ENCODE measurements at places on chromosomes 11 and 22.

DNA sequence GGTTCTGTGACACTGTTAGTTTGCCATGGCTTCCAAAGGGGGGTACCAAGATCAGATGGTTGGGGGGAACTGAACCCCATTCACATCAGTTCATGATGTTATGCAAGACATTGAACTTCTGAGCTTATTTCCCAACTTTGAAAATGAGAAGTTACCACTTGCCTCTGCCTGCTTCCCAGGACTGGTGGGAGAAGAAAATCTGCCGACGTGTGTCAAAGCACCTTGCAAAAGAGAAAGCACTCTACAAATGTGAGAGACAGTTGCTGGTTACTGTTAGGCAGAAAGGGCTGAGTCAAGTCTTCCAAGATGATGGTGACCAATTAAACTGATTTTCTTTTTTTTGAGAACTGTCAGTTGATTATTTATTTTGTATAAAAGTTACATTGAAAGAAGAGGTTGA lies 45.6 kb downstream of the SMCO4 start:
- DNase-seq: no peak

GRCh38 chr11:6077723-6078122 lies 29.8 kb upstream of the OR56B4 start:
- DNase-seq: no peak

- DNase-seq: no peak
Measured at GRCh38 chr11:134513585-134514120, 101.6 kb upstream of the B3GAT1 start.

- DNase-seq: no peak
Measured at GRCh38 chr22:25969286-25969685, 200.0 kb upstream of the SEZ6L start.

GRCh38 chr11:93869830-93870229 lies 19.4 kb upstream of the VSTM5 start:
- no peak for DNase-seq

DNA sequence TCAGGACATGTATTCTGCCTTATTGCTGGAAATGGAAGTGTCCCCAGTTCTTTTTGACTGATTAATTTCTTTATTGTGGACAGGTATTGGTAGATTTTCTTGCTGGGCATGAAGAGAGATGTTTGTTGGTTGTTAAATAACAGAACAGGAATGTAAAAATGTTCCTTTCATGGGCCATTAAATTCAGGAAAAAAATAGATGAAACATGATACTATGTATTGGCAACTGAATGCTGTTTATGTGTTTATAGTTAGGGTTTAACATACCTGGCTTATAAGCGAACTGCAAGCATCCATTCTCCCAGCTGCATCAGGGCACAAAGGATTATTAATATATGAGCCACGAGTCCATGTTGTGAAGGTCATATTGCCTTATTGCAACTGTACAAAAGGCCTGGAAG lies 368.5 kb downstream of the NELL1 start:
- no peak for DNase-seq

- no peak for DNase-seq
Measured at GRCh38 chr11:113647108-113647507, 59.0 kb downstream of the TMPRSS5 start.

DNA sequence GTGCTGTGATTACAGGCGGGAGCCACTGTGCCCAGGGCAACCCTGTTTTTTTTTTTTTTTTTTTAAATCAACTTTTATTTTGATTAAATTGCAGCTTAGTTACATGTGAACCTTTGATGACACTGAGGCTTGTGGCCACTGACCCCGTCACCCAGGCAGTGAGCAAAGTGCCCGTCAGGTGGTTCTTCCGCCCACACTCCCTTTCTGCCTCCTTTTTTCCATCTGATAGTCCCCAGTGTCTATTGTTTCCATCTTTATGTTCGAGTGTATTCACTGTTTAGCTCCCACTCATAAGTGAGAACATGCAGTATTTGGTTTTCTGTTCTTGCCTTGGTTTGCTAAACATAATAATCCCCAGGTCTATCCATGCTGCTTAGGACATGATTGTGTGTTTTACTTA lies 110.9 kb upstream of the GRK3 start:
- no peak for DNase-seq

GRCh38 chr11:69965821-69966582 lies 112.1 kb upstream of the ANO1 start:
- no peak for DNase-seq

DNA sequence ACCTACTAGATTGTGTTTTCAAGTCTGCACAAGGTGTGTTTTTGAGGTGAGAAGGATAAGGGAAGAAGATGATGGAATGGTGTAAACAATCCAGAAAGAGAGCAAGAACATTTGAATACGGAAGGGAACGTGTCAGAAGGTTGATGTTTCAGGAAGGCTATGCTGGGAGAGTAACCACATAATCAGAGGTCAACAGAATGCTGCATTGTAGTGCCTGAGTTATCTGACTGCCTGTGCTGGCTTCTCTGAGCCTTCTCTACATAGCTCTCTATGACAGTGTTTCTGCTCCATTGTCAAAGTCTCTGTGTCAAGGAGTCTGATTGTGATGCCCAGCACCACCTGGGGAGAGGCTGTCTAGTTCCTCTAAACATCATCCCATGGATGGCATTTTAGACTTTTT lies 74.1 kb downstream of the CYB5R2 start:
- DNase-seq: no peak

DNA sequence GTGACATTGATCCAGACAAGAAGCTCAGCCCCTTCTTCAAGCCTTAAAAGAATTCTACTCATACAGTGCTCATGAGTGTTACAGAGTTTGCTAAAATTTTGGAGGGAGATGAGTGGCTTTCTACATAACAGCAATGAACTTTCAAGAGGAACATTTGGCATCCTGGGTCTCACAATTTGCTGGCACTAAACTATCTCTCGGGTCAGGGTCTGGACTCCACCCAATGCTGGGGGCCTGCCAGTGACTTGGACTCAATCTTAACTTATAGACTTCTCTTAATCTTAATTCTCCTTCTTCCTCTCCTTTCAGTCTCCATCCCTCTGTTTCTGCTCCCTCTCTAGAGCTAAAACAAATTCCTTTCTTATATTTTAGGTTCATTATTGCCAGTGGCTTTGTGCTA lies 317.9 kb downstream of the TMEM135 start:
- DNase-seq: no peak

- DNase-seq: no peak
Measured at GRCh38 chr22:37313376-37314314, 31.3 kb downstream of the CYTH4 start.

GRCh38 chr11:6746086-6746618 lies 25.6 kb downstream of the OR2AG2 start:
- DNase-seq: peak; percentile 28

DNA sequence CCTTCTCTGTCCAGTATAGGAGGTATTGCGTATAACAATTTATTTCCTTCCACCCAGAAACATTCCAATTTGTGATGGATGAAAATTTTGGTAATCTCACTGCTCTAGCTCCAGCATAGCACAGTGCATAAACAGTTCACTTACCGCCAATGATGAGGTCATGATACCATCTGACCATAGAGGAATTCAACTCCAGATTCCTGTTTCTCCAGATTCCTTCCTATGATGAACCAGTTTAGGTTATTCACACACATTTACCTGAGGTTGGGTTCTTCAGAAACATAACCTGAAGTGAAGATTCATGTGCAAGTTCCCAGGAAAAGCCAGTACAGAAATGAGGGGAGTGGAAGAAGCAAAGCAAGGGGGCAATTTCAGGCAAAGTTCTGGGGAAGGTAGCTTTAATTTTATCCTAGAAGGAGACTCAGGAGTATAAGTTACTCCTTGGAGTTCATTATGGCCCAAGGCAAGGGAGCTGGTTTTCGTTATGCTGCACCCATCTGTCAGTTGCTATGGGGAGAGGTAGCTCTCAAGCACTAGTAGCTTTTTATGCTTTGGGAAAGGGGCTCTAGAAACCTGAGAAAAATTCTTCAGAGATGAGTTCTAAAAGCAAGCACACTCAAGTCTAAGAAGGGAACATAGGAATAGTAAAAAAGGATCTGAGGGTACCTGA lies 121.6 kb downstream of the CASP12 start:
- DNase-seq: no peak

GRCh38 chr11:3859373-3859881 lies 4.0 kb downstream of the STIM1 start:
- DNase-seq: no peak

DNA sequence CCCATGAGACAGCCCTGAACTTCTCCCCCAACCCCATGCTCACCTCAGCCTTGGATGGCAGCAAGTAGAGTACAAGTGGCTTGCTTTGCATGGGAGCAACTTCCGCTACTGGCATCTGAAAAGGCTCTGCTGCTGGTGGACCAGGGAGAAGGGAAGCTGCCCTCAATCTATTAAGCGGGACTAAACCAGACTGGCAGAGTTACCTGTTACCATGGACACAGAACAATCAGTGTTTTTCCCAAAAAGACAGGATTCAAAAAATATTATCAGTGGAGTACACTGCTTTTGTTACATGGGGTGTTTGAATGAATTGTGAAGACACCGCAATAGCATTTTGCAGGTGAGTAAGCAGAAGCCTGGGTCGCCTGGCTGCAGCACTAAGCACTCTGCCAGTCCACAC lies 631.4 kb upstream of the B3GAT1 start:
- DNase-seq: no peak

- DNase-seq: no peak
Measured at GRCh38 chr11:122633219-122633829, 22.2 kb upstream of the UBASH3B start.

DNA sequence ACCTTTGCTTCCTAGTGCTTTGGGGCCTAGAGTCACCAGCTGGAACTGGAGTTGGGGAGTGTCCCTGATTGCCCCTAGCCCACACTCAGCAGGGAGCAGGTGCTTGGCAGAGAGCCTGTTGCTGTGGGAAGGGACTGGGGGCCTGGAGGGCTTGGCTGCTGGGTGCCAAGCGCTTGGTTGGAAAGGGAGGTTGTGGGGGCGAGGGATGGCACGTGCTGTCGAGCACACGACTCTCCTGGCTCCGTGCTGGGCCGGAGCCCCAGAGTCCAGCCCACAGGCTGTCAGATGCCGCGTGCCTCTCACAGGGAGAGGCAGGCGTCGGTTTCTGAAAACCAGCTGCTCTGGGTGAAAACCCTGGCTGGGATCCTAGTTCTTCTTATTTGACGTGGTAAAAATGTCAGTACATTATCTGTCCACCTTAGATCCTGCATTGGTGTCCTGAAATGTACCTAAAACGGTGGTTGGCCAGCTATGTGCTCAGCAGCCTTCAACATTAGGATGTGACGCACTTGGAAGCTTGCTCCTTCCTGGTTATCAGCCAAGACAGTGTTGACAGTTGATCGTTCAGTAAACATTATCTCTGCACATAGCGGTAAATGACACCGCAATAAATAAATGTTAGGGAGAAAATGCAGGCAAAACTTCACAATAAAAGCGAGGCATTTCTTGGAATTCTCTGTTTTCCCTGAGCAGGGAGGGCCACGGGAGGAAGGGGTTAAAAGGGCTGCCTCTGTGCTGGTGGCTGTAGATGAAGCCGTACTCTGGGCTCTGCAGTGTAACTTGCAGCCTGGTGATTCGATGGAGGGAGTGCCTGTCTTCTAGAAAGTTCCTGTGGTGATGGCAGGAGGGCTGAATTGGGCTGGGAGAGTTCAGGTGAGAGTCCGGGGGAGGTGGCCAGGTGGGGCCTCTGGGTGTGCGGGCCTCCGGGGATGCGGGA lies 29.2 kb downstream of the GRAMD4 start:
- no peak for DNase-seq

- no peak for DNase-seq
Measured at GRCh38 chr11:32029721-32030120, 61.2 kb upstream of the RCN1 start.

GRCh38 chr11:81278991-81279390 lies 1454.7 kb downstream of the FAM181B start:
- DNase-seq: no peak

DNA sequence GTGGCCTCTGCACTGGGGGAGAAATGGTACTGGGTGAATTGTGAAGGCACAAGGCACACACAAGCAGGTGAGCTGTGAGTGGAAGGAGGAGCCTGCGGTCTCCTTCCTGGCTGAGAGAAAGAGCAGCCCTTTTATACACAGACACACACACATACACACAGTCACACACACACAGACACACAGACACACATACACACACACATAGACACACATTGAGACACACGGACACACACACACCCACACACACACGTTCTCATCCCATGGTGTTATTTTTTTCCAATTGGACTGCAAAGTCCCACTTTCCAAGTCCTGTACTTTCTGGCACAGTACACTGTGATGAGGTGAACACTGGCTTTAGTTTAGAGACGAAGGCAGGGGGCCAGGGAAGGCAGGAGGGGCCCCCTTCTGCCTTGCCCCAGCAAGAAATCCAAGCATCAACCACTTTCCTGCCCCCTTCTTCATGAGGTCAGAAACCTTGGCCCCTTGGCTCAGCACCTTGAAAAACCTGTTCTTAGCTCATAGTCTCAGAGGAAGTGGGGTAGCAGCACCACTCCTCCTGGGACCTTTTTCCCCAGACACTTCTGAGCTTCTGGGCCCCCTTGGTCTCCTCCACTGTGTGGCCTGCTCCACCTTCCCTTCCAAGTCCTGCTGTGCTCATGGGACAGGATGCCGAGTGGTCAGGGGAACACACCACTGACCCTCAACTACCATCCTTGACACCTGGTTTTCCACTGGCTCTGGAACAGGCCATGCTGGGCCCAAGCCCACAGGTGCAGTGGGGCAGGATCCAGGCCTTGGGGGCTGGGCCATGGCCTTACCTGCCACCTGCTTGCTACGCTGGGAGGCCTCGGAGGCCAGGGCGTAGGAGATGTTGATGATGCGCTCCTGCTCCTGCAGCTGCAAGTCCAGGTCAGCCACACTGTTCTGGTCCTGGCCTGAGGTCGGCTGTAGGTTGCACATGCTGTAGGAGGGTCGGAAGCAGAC lies 43.8 kb downstream of the C11orf58 start:
- DNase-seq: no peak

DNA sequence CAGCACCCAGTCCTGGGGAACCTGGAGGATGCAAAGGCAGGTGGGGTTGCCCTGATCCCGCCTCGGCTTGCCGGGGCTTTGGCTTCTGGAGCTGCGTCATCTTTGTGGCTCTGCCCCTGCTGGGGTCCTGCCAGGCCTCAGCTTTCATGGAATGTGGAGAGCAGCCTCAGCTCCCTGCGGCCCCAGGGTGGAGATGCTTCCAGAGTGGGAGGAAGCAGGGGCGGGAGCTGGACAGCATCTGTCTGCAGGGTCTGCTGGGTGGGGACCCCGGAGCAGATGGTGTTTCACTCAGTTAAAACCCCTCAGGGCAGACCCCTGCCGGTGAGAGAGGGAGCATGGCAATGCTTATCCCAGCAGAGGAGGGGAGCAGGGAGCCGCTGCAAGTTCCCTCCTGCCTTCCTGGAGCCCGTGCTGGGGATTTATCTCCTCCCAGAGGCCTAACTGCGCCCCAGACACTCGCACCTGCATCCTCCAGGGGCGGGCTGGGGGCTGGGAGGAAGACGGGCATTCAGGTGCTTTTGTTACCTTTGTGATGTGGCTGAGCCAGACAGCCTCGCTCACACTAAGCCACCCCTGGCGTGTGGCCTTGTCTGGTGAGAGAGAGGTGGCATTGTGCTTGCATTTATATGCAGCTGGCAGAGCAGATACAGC lies 15.7 kb downstream of the GRIK4 start:
- no peak for DNase-seq

- DNase-seq: no peak
Measured at GRCh38 chr11:114276077-114276476, 20.1 kb upstream of the NNMT start.

Data from activated T-cell treated with anti-CD3 and anti-CD28 coated beads, Interleukin-2, amount 50 U/mL, for 4 hours (primary cell).